ENCODE measurements at places on chromosomes 4 and X.

DNA sequence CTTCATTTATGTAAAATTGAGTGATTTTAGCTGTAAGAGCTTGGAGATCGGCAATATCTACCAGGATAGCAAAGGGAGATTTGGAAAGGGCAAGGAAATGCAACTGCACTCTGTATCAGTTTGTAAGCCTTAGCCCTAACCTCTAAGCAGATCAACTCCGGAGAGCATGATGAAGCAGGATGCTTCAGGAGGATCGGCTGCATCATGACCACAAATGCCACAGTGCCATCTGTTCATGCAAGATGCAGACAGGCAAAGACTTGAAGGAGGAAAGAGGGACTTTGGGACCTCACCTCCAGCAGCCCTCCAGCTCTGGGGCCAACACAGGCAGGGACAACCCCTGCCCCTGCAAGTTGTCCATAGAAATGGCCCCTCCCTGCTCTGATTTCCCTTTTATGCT is 377.6 kb upstream of the GATB start:
- DNase-seq = peak; percentile 21

DNA sequence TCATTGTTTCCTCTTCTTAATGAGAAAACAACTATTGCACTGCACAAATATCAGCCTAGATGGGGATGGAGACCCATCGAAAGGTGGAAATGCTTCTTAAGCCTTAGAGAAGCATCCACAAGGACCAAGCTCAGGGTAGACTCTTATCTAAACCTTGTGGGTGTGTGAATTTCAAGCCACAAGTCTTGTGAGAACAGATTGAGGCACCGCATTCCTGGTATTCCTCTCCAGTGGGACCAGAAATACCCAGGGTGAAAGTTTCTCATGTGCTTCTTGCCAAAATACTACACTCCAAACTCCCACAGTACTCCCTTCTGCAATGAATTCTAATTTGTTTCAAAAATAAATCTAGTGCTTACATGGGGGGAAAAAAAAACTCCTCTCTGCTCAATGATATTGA is 375.6 kb downstream of the PDGFC start:
- DNase-seq = no peak

GRCh38 chr4:147732518-147733235 is 789 bp downstream of the ARHGAP10 start:
- DNase-seq = no peak

DNA sequence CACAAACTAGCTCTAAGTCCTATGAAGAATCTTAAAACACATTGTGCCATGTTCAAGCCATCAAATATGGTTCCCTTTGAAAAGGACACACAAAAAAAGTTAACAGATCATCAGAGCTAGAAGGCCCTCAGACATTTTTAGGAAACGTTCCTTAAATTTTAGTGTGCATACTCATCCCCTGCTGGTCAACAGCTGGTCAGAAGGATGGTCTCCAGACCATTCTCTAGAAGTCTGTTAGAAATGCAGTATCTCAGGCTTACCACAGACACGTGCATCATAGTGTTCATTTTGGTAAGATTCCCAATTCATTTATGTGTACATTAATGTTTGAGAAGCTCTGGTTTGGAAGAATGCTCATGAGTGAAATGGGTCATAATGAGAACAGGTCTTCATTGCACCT is 523.1 kb downstream of the INPP4B start:
- DNase-seq = no peak

DNA sequence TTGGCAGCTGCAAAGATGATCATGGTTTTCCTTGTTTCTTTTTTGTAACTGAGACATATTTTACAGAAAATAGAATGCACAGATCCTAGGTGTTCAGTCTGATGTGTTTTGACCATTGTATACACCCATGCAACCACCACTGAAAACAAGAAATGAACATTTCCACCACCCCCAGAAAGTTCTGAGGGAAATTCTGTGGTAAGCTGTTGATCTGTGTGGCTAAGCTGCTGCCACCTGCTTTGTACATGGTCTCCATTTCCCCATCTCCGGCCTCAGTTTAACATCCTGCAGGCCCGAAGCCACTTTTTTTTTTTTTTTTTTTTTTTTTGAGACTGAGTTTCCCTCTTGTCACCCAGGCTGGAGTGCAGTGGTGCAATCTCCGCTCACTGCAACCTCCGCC is 65.3 kb downstream of the NYX start:
- DNase-seq = no peak

- no peak for DNase-seq
These were observed 241.5 kb downstream of the FRAS1 start for GRCh38 chr4:78298618-78299017.

DNA sequence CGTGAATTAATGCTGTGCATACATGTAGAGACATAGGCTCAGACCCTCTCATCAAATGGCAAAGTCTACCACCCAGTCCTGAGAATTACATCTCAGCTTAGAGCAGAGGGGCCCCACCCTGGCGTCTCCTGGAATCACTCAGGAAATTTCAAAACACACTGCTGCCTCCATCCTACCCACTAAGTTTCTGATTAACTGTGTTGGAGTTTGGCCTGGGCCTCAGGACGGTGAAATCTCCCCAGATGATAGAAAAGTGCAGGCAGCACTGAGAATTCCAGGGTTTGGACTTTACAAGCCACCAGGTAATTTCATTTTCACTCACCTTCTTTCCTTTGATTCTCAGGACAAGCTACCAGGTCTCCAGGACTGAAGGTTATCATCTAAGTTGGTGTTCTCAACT is 3.3 kb upstream of the FAM9C start:
- no peak for DNase-seq

DNA sequence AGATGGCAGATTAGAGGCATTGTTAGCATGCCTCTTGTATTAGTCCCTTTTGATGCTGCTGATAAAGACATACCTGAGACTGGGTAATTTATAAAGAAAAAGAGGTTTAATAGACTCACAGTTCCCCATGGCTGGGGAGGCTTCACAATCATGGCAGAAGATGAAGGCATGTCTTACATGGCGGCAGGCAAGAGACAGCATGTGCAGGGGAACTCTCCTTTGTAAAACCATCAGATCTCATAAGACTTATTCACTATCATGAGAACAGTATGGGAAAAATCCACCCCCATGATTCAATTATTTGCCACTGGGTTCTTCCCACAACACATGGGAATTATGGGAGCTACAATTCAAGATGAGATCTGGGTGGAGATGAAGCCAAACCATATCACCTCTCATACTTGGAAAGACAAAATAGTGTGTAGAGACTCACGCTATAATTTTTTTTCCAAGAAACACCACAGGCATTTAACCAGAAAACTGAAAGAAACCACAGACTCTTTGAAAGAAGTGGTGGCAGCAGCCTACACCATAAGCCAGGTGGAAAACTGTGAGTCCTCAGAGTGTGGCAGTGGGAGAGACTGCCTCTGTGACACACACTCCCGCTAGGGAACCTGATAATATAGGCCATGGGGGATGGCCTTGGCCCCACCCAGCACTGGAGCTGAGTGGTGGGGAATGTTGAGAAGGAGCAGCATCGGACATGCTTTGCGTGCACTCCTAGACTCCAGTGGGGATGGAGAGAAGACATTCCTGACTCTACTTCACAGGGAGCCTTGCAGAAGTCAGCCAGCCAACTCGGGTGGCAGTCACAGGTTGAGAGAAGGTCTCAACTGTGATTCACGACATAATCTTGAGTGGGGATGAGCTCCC is 51.5 kb downstream of the SLC2A9 start:
- DNase-seq = no peak

DNA sequence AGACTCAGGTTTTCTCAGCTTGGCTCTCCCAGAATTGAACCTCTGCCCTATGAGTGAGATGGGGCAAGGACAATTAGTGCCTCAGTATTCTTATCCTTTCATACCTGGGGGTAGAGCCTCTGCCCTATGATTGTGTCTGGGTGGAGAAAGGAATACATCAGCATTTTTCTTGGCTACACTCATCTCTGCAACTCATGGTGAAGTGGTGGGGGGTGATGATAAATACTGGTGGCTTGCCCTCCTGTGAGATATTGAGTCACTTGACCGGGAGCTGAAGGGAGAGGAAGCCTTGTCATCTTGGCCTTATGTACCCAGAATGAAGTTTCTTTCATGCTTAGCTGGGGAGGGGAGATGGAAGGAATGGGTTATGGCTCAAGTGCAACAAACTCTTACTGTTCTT is 71.3 kb upstream of the ENOX2 start:
- no peak for DNase-seq

- no peak for DNase-seq
These were observed 240.7 kb downstream of the DCLK2 start for GRCh38 chr4:150318971-150319370.

- no peak for DNase-seq
These were observed 245.8 kb downstream of the ADAMTS3 start for GRCh38 chr4:72323227-72323626.

DNA sequence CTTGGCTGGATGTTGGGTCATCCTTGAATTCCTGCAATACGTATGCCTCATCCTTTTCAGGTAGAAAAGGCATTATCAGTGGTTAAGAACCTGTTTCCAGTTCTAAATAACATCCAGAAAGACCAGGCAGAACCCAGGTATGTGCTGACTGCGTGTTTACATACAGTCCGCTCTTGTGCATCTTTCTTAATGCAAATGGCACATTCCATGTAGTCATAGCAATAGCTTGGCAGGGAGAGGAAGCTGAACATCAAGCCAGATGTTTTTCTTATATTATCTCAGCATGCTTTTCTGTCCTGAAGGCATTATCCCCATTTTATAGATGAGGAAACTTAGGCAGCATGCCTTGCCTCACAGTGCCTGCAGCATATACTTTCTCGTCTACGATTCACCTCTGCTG is 2.1 kb downstream of the DCLK2 start:
- DNase-seq = no peak

DNA sequence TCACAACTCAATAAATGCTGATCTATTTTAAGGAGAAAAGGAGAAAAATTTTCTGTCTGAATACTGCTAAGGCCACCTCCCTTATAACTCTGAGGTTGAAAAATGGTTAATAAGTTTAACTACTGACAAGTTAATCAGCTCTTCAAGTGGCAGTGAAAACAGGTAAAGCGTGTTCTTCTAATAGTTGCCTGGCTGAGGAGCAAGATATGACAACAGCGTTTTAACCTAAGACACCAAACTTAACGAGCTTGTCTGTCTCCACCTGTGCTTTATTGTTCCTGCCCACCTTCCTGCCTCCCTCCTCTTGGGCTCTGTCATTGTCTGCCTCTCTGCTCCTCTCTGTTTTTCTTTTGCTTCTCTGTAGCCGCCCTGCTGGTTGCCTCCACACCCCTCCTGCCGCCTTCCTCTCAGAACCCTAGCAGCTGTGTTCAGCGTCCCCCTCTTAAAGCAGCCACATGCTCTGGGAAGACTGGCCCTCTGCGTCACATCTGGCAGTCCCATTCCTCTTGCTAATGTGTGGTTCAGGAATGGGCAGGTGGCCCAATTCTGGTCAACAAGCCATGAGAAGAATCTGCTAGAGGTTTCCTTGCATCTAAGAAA is 4.3 kb upstream of the TSPAN5 start:
- peak; percentile 38 for DNase-seq

DNA sequence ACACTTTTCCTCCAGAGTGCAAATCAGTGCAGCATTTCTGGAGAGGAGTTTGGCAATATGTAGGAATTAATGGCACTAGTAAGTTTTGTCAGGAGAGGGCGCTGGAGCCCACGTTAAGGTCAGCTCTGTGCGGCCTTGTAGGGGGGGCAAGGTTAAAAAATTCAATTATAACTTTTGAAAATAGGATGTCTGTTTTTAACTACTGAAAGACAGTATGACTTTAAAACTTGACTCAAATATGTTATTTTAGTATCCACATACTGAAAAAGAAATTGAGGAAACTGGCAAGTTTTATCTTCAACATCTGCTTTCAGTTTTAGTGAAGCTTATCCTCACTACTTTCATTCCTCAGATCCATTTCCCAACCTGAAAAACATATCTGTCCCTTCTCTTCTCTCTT is 30.9 kb upstream of the HSD17B13 start:
- no peak for DNase-seq

- no peak for DNase-seq
These were observed 36.7 kb downstream of the LARP7 start for GRCh38 chr4:112673686-112674085.

- no peak for DNase-seq
These were observed 52.8 kb upstream of the TAB3 start for GRCh38 chrX:30941898-30942297.

DNA sequence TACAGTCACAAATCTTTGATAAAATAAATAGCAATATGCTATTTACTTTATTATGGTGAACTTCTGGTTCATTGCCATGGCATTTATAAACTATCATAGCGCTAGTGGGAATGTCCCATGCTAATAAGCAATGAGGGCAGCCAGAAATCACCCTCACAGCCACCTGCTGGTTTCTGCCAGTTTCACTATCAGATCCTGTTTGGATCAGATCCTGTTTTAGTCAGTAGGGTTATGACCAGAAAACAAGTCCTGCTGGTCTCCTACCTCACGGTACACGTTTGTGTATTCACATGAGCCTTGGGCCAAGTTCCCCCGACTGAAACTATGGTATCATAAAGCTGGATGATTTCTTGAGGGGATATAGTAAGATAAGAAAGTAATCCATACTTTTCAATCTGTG is 17.7 kb downstream of the FOXR2 start:
- no peak for DNase-seq

- no peak for DNase-seq
These were observed 133.1 kb downstream of the DMD start for GRCh38 chrX:33078273-33078672.

- DNase-seq = peak; percentile 18
These were observed 33.8 kb downstream of the RBBP7 start for GRCh38 chrX:16836371-16836770.

DNA sequence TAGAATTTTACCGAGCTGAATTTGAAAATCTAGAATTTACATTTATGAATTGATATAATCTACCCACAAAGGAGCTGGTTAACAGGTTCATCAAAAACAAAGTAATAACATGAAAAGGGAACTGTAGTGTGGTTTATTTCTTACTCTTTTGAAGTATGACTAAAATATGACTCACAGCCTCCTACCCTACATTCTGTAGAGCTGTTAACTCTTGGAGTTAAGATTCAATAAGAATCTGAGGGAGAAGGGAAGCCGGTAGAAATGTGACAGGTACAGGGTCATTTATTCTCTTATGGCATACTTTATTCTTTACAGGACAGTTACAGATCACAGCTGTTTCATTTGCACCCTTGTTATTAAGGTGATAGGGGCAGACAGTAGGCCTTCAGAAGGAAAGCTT is 132.2 kb upstream of the FAM47B start:
- no peak for DNase-seq

DNA sequence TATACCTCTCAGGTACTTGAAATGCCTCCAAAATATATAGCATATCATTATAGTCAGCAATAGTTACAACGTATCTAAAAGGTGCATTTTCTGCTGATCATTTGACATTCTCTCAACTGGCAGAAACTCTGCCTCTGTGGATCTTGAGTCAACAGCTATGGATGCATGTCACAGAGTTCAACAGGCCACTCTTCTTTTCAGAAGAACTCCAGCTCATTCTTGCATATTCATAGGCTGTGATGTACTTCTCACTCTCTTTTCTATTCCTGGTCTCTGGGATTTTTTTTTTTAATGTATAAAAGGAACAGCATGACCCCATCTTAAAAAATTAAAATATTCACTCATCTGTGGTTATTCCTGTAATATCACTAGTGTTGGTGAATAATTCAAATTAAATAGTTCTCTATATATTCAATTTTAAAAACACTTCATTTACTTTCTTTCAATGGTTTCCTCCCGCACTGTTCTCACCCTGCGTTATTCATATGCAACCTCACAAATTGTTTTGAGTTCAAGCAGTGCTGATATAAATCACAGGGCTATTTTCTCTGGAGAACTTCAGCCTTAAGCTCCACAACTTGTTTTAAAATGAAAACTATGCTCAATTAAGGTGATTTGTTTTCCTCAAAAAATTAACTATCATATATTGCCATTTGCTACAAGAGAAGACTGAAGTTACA is 1111.2 kb upstream of the ADGRL3 start:
- DNase-seq = no peak

- DNase-seq = no peak
These were observed 22.5 kb upstream of the TCEAL4 start for GRCh38 chrX:103562801-103563200.
